ENCODE measurements at places on chromosomes 3 and 15.

DNA sequence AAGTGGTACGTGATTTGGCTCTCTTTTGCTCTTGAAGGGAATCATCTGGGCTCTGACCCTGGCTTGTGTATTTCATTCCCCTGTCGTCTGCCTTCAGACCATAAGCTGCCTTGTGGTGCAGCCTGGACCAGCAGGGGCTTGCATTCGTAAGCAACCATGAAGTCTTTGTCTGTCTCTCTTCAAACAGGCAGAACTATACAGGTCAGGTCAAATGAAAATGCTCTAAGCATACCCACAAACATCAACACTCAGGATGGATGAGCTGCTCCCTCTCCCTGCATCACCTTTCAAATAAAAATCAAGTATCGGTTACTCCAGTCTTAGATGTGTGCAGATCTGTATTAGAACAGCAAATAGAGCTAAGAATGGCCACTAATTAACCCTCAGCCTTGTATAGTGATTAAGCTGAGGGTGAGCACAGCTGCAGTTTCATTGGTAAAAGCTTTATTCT is 268.6 kb upstream of the UBE2E1 start:
- DNase-seq = peak; percentile 38

DNA sequence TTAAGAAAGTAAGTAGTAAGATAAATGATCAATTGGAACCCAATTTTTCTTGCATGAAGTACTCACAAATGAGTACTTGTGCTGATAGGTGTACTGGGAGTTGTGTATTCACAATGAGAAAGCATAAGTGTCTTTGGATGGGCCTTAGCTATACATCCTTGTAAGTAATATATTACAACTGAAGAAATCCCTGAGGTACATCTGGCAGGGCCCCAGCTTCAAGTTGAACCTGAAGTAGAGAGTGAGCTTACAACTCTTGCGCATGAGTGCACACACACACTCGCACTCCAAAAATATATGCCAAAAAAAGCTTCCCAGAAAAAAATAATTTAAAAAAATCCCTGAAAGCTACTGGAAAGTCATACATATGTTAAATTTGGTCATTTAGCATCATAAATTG is 222.5 kb downstream of the ROBO2 start:
- no peak for DNase-seq

GRCh38 chr3:150439657-150440056 is 31.6 kb downstream of the TSC22D2 start:
- no peak for DNase-seq

DNA sequence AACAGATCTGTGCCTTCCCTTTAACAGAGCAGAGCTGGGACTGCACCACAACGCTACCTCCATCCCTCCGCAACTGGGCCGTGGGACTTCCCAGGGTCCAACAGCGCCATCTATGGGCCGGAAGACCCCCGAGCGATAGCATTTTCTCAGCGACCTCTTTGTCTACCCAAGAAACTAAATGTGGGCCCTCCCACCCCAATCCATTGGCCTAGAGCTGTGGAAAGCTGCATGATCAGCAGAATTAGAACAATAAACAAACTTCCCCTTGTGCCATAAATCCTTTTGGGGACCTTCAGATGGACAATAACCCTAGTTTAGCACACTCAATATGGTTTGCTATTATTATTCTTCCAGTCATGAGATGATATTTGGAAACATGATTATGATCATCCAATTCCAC is 74.8 kb upstream of the NTRK3 start:
- DNase-seq = peak; percentile 91

GRCh38 chr3:11932636-11933035 is 71.6 kb upstream of the SYN2 start:
- DNase-seq = no peak

GRCh38 chr3:116947809-116948208 is 238.2 kb downstream of the TUSC7 start:
- DNase-seq = no peak

DNA sequence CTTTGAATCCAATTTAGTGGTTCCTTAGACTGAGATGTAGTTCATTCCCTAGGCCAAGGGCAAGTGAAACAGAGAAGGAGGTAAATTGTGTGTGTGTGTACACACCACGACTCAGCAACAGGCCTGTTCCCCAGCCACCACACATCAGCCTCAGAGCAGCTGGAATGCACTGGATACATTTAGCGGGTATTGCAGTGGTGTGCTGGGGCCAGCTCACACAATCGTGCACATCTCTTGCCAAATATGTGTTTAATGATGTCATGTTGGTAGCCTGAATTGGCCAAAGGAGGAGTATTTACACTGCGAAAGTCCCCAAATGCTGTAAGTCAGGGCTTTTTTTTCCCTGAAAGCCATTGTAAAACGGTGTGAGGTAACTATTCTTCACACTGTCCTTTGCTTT is 82.3 kb downstream of the RBPMS2 start:
- DNase-seq = no peak

DNA sequence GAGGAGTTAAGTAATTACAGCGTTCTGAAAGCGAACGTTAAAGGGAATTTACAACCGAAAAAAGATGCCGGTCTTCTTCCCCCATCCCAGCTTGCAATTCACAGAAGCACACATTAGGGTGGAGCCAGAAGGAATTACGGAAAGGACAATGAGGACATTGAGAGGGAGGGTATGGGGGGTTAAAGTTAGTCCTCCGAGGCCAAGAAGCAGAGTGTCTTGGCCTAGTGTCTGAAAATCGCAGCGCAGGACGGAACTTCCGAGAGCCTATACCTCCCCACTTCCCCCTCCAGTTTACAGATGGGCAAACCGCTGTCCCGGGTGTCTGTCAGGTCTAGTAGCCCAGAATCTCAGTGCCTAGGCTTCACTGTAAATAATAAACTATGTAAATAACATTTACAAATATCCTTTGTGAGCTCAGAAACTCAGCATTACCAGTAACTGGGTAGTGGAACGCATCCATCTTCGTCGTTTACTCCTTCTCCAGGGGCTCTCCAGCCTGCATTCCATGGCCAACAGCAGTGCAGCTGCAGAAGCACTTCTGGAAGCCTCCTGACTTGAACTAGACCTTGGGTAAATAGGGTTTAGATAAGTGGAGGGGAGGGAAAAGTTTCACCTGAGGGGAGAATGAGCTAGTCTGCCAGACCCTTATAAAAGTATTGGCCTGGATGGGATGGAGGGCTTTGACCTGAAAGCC is 922 bp downstream of the ADPRH start:
- peak; percentile 38 for DNase-seq

- DNase-seq = no peak
These were observed 7.0 kb downstream of the GPR160 start for GRCh38 chr3:170044795-170045244.

GRCh38 chr15:68055224-68055705 is 1.1 kb downstream of the PIAS1 start:
- no peak for DNase-seq

DNA sequence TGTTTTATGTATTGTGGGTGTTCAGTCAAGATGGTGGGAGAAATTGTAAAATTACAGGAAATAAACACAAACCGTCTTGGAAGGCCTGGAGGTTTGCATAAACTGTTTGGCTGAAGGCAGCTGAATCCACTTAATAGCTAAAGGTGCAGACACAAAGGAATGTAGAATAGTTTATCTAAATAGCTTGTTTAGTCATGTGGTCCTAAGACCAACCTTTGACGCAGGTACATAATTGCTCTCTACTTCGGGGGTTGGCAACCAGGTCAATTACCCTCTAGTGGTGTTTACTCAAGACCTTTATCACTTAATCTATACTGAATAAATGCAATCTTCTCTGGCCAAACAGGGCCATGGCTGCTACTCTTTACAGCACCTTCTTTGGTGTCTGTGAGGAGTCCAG is 502.8 kb downstream of the IGSF11 start:
- no peak for DNase-seq

DNA sequence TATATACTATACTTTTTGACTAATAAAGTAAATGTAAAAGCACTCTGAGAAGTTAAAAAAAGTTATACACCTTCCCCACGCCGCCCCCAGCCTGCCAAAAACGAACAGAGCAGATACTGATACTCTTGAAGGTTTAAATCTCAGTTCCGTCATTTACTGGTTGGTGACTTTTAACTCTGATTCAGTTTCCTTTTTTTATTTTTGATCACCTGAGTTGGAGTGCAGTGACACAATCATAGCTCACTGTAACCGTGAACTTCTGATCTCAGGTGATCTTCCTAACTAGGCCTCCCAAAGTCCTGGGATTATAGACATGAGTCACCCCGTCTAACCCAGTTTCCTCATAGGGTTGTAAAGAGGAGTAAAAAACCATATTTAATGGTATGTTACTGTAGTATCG is 3.3 kb upstream of the TIPIN start:
- DNase-seq = no peak

DNA sequence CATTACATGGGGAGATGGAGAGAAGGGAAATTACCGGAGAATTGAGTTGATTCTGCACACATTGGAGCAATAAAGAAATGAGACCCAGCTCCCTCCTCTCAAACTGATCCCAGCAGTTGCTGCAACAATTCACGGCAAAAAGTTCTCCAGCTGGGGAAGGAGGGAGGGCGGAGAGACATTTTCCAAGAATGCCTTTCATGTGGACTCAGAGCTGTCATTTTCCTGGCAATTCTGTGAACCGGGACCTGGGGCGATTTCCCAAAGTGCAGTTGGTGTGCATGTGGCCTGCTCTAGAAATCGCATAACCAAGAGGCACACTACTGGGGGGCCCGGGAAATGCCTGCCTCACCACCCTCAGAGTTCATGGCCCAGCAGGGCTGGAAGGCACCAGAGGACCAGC is 48.7 kb upstream of the IREB2 start:
- DNase-seq = no peak

GRCh38 chr15:57611123-57611522 is 19.4 kb downstream of the MYZAP start:
- DNase-seq = no peak

- no peak for DNase-seq
These were observed 141.9 kb downstream of the BBX start for GRCh38 chr3:107664614-107665013.

GRCh38 chr15:73957785-73958184 is 31.5 kb downstream of the LOXL1 start:
- no peak for DNase-seq

DNA sequence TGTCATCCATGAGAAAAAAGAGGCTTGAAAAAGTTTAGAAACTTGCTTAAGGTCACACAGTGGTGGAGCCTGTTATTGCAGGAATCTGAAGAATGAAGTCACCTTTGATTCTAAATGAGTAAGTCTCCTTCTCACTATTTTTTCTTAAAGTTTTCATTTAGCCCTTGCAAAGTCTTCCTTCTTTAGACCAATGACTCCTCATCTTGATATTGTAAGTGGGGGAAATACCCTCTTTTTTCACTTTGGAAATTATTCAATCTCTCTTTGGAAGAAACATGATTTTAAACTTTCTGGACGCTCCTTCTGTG is 787 bp upstream of the SLMAP start:
- DNase-seq = no peak

GRCh38 chr3:13213911-13214846 is 140.9 kb upstream of the IQSEC1 start:
- DNase-seq = no peak

- DNase-seq = no peak
These were observed 303.0 kb downstream of the PLOD2 start for GRCh38 chr3:145857956-145858355.

GRCh38 chr3:123385981-123386380 is 62.9 kb downstream of the ADCY5 start:
- DNase-seq = no peak

- DNase-seq = no peak
These were observed 119.9 kb upstream of the MELTF start for GRCh38 chr3:197149528-197149927.

DNA sequence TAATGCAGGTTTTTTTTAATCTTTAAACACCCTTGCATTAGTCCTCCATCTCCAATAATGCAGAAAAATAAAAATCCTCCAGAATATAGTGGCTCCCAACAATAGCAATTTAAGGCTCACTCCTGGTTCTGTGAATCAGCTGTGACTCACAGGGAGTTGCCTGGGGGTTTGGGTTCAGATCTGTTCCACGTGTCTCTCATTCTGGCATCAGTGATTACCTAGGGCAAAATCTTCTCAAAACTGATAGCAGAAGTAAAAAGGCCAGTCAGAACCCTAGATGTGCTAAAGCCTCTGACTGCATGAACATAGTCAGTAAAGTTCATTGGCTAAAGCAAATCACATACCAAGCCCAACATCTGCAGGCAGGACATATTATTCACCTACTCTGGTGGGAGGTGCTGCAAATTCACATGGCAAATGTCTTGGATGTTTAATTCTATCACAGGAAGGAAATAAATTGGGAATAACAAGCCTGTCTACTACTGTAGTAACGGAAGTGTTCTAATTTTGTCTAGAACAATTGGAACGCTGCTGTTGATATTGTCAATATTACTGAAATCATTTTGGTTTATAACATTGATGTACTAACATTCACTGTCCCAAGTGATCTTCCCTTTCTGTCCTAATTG is 364.1 kb upstream of the CNTN4 start:
- no peak for DNase-seq

DNA sequence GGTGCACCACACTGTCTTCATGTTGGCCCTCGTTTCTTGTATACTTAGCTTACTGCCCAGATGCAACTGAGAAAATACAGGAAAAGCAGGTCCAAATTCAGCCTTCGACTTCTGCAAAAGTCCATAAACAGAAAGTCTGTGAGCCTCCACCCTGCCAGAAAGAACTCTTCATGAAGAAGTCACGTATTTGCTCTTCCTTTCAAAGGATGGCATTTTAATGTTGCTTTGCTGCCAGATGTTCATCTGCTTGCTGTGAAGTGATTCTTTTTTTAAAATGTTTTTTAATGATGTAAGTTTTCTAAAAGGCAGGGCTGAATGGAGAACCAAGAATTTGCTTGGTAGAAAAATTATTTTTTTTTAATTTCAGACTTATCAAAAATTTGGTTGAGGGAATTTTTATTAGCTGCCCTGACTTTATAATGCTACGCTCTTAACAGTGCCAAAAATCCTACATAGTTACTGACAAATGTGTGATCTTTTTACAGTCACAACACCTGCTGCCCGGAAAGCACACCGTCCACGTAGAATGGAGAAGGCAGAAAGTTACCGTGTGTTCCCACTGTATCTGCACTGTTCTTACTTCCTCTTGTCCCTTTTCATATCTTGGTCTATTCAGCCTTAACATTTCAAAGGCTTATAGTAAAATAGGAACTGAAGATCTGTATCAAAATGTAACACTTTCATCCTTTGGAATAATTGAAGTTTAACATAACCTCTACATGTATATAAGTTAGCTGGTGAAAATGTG is 136.3 kb downstream of the LRRC28 start:
- no peak for DNase-seq

DNA sequence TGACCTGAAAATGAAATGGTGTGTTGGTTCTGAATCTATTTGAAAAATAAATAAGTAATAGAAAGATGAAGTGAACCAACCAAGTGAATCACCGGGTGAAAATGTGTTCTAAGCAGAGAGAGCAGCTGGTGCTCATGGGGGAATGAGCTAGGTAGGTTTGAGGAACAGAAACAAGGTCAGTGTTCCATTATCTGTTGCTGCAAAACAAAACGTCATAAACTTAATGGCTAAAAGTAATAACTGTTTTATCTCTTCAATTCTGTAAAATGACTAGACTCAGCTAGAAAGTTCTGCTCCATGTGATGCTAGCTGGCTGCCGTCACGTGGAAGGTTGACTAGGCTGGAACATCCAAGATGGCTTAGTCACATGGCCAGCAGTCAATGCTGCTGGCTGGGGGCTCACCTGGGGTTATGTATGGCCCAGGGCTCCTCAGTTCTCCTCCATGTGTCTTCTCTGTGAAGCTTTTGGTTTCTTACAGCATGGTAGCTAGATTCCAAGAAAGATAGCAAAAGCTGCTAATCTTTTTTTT is 13.3 kb upstream of the SH3BP5 start:
- no peak for DNase-seq

GRCh38 chr3:43176666-43177065 is 70.8 kb upstream of the POMGNT2 start:
- DNase-seq = no peak
